ENCODE measurements at places on chromosomes 12 and 14.

DNA sequence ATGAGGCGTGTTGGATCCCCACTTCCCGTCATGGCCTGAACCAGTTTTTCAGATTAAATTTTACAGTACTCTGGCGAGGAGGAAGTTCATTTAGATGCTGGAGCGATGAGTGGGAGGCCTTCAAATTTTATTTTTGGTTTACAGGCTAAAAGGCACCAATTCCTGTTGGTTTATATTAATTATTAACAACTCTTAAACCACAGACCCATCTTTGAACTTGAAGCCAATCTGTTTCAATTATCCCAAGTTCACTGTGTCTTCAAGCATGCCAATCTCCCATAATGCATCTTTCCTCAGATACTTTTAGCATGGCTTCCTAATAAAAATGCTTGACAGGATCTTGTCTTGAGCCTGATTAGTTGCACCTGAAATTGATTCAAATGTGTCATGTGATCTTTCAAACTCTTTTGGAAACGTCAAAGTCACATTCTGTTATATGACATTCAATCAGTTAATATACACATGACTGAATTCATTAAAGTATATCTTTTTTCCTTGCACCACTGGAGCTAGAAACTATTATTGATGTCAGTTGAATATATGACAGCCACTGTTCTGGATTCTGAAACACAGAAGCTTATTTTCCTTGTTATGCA lies 641.7 kb upstream of the TMEM132C start:
- H3K27me3 ChIP-seq: no peaks in the 10 kb centered on the region
- no peaks in the 10 kb centered on the region for H3K4me1 ChIP-seq
- DNase-seq: no peak
- H3K36me3 ChIP-seq: no peaks in the 10 kb centered on the region
- no peak overlapping the region for H3K4me3 ChIP-seq

GRCh38 chr12:88362439-88362838 lies 217.8 kb downstream of the KITLG start:
- no peak overlapping the region for H3K4me3 ChIP-seq
- H3K27ac ChIP-seq: no peak overlapping the region
- no peaks in the 10 kb centered on the region for H3K4me1 ChIP-seq
- H3K27me3 ChIP-seq: no peaks in the 10 kb centered on the region
- DNase-seq: no peak

DNA sequence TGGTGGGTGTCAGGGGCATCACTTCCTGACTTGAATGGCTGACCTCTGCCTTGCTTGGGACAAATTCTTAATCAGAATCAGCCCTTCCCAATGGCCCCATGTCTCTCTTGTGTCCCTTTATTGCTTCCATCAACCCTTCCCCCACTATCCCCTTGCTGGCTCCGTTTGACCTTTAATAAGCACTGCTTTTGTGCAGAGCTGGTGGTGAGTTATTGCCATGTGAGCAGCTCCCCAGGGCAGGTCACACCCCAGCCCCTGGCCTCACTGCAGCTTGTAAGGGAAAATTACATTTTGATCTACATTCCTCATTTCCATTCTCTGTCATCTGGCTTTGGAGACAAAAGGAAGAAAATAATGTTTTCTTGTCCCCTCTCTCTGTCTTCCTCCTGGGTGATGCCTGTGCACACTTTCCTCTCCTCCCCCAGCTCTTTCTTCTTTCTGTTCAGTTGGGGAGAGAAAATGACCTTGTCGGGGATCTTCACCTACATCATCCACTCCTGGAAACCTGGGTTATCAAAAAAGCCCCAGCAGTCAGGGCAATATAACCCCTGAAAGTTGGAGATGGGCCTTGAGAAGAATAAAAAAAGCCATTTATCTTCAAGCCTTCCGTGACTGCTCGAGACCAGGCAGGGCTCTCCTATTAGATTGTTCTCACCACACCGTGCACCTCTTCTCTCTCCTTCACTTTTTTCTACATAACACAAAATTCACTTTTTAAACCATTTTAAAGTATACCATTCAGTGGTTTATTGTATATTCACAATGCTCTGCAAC lies 100.4 kb upstream of the SRRM4 start:
- DNase-seq: no peak
- no peak overlapping the region for H3K4me3 ChIP-seq
- H3K27me3 ChIP-seq: no peaks in the 10 kb centered on the region
- no peak overlapping the region for H3K27ac ChIP-seq
- no peaks in the 10 kb centered on the region for H3K36me3 ChIP-seq
- no peaks in the 10 kb centered on the region for H3K4me1 ChIP-seq

GRCh38 chr12:99713946-99714520 lies 66.5 kb downstream of the GARIN6 start:
- no peaks in the 10 kb centered on the region for H3K27me3 ChIP-seq
- H3K27ac ChIP-seq: no peak overlapping the region
- H3K4me3 ChIP-seq: no peak overlapping the region
- no peaks in the 10 kb centered on the region for H3K4me1 ChIP-seq
- no peak for DNase-seq

- DNase-seq: no peak
- no peak overlapping the region for H3K27ac ChIP-seq
- no peaks in the 10 kb centered on the region for H3K36me3 ChIP-seq
- H3K4me3 ChIP-seq: no peak overlapping the region
- H3K27me3 ChIP-seq: no peaks in the 10 kb centered on the region
Observed at GRCh38 chr12:5865397-5865796, 79.7 kb downstream of the ANO2 start.

- H3K36me3 ChIP-seq: no peaks in the 10 kb centered on the region
- H3K4me1 ChIP-seq: peaks cover 33% of the 10 kb centered on the region
- H3K27ac ChIP-seq: no peak overlapping the region
- H3K27me3 ChIP-seq: peaks cover 3% of the 10 kb centered on the region
Observed at GRCh38 chr12:3199551-3200031, 122.4 kb downstream of the TSPAN9 start.
